KBM-7 (cell line): ENCODE measurements at places on chromosomes 1 and 21.

- DNase-seq: peak; percentile 77
Measured at GRCh38 chr1:236281198-236281653, 532 bp downstream of the ERO1B start.

GRCh38 chr1:81205956-81206355 lies 594.8 kb upstream of the ADGRL2 start:
- DNase-seq: no peak

DNA sequence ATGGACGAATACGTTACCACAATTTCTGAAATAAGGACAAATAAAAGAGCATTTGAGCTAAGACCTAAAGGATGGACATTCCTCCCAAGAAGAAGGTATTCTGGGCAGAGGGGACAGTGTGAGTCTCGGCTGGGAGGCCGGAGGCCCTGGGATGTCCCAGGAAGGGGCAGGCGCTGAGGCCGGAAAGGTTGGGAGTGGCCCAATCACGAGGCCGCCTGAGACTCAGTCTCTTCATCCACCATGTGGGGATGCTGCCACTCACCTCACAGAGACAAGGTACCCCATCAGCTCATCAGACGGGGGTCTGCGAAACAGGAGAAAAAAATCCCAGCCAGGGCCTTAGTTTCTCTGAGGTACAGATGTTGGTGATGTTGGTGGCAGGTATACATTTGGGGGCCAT lies 24.3 kb upstream of the LAPTM5 start:
- DNase-seq: no peak

- DNase-seq: no peak
Measured at GRCh38 chr1:100217834-100218233, 31.8 kb downstream of the DBT start.

DNA sequence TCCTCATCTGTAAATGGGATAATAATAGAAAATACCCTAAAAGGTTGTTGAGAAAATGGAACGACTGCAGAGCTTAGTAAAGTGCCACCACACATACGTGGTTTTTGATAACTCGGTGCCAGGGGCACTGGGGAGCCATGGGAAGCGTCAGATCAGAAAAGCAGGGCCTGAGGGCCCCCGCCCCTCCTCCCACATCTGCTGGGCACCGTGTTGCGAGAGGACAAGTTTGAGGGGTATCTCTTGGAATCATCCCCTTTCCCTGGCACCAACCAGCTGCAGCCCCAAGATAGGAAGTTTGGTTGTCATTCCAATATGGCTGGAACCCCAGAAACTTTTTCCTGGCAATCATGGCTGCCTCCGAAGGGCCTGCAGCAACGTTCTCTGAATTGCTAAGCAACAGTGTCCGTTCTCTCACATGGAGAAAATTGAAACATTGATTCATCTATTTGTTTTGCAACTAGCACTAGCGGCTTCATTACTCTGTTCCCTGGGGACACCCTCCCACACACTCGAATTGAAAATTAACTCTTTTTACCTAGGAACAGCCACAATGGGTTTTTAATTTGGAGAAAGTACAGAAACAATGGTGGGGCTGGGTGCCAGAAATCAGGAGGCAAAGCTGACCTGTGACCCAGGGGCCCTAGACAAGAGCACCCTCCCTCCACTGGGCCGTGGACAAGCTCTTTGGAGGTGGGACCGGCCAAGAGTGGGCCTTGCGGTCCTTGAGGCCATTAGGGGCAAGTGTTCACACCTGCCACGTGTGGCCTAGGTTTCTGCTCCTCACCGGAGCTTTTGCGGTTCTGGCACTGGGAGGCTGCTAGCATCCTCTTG lies 190.0 kb upstream of the VAMP3 start:
- DNase-seq: no peak

- no peak for DNase-seq
Measured at GRCh38 chr1:48430832-48431231, 41.2 kb downstream of the SPATA6 start.

DNA sequence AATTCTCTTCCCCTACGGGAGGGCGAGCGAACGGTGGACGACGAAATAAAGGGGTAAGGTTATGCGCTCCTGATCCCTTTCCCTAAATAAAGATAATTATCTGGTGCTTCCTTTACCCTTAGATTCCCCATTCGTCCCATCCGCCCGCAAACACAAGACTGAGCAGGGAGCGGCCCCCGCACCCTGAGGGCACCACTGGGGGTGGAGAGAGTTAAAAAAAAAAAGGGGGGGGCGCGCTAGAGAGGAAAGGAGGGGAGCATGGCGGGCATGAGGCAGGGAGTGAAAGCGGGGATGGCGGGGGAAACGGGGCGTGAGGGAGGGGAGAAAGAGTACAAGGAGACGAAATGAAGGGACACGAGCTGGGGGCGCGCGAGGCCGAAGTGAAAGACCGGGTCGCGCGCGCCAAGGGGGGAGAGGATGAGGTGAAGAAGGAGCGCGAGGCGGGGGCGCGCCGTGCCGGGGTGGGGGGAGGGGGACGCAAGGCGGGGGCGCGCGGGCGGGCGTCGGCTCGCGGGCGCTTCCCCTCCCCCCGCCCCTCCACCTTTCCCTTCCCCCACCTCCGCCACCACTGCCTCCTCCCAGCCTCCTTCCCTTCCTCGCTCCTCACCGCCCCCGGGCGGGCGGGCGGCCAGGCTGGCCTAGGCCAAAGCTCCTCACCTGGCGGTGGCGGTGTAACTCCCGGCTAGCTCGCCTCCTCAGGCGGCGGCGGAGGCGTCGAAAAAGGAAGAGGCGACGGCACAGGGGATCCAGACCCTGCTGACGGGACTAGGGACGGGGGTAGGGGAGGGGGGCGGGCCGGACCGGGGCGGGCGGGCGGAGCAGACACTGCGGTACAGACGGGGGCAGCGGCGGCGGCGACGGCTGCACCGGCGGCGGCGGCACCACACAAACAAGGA lies 448 bp downstream of the GATAD2B start:
- DNase-seq: peak; percentile 54

GRCh38 chr1:18723701-18724411 lies 93.2 kb downstream of the PAX7 start:
- DNase-seq: no peak

DNA sequence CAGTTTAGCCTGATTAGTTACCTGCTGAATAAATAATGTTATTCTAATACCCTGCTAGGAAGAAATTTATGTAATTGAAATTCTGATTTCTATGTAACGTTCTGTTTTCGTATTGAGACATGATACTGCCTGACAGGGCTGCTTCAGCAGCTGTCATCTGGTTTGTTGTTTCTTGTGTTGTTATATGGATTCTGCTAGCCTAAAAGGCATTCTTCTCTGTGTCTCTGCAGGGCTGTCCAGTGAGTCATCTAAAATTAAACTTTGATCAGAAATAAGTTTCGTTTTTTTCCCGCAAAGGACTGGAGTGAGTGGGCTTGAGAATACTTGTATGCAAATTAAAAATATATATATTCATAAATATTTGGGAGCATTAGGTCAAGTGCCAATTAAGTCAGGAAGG lies 93.0 kb downstream of the DYRK1A start:
- no peak for DNase-seq

- DNase-seq: no peak
Measured at GRCh38 chr1:172308577-172308976, 111.9 kb upstream of the C1orf105 start.

GRCh38 chr1:38328278-38329035 lies 281.9 kb upstream of the POU3F1 start:
- DNase-seq: no peak

- DNase-seq: no peak
Measured at GRCh38 chr1:15355968-15356625, 53.6 kb upstream of the EFHD2 start.

DNA sequence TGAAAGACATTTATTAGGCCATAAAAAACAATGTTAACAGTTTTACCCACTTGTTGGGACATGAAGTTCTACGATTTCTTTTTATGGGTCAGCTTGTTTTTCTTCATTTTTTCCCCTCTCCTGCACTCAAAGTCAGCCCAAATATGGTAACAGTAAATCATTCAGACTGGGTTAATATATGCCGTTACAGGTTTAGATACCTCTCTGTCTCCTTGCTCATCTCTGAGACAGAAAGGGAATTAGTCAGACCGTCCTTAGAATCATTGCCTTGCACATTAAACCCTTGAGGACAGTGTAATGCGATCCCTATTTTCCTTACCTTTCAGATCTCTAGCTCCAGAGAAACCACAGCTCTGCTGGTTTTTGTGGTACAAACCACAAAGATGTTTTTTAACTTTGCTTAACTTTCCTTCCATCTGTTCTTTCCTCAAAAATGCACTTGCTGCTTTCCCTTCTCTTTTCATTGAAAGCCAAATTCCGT lies 613.3 kb downstream of the PLPP3 start:
- peak; percentile 13 for DNase-seq

- no peak for DNase-seq
Measured at GRCh38 chr1:162988869-162989268, 80.3 kb upstream of the RGS4 start.

GRCh38 chr1:176692988-176693696 lies 230.2 kb downstream of the PAPPA2 start:
- DNase-seq: no peak

DNA sequence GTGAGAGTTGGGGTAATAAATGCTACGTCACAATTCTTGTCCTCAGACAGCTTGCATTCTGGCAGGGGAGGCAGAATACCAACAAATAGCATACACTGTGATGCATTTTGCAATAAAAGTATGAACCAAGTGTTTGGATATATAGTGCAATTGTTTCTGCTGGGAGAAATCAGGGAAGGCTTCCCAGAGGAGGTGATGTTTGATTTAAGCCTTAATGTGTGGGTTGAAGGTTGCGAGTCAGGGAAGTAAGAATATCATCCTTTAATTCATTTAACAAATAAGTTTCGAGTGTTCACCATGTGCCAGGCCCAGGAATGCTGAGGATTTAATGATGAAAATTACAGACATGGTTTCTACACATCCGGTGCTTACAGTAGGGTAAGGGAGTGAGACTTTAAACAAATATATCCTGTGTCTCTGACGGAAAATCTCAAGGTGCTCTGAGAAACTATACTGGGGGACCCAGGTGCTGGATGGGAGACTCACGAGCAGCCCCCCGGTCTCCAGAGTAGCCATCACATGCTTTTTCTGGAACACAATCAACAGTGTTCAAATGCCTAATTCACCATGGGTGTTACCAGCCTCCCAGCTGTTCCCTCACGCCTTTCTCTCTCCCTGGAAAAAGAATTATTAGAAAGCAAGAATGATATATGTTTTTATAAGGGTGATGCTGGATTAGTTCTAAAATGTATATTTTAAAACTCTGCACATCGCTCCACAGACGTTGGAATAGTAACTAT lies 31.7 kb downstream of the RASSF5 start:
- DNase-seq: no peak

GRCh38 chr1:1943834-1944570 lies 24.9 kb upstream of the TMEM52 start:
- DNase-seq: peak; percentile 59

- no peak for DNase-seq
Measured at GRCh38 chr1:95766036-95766435, 532.0 kb downstream of the RWDD3 start.

GRCh38 chr1:51638350-51638749 lies 21.5 kb downstream of the OSBPL9 start:
- no peak for DNase-seq

DNA sequence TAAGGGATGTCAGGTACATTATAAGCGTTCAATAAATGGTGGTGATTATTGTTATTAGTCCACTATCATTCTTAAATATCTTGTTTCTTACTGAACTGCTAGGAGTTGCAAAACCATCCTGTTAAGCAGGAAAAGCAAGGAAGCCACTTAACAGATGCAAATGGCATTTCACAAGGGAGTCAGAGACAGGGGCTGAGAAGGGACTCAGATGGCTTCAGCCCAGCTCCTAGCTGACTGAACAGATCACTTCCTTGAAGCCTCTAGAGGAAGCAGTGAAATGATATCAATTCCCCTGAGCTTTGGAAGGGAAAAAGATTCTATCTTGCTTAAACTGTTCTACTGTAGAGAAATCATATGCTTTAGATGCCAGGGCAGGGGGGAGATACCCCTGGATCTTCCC lies 151.5 kb downstream of the ST6GALNAC5 start:
- no peak for DNase-seq

- no peak for DNase-seq
Measured at GRCh38 chr1:116738673-116739370, 15.4 kb upstream of the CD2 start.

- no peak for DNase-seq
Measured at GRCh38 chr1:107976836-107977235, 11.9 kb upstream of the VAV3 start.

GRCh38 chr21:43331962-43332828 lies 94.7 kb downstream of the SIK1 start:
- DNase-seq: no peak

- no peak for DNase-seq
Measured at GRCh38 chr1:213772128-213773063, 215.4 kb upstream of the PROX1 start.

- no peak for DNase-seq
Measured at GRCh38 chr1:235442788-235443429, 61.3 kb downstream of the B3GALNT2 start.

- DNase-seq: no peak
Measured at GRCh38 chr1:106061586-106062495, 994.6 kb upstream of the PRMT6 start.

GRCh38 chr1:223219846-223220610 lies 77.0 kb upstream of the TLR5 start:
- no peak for DNase-seq

DNA sequence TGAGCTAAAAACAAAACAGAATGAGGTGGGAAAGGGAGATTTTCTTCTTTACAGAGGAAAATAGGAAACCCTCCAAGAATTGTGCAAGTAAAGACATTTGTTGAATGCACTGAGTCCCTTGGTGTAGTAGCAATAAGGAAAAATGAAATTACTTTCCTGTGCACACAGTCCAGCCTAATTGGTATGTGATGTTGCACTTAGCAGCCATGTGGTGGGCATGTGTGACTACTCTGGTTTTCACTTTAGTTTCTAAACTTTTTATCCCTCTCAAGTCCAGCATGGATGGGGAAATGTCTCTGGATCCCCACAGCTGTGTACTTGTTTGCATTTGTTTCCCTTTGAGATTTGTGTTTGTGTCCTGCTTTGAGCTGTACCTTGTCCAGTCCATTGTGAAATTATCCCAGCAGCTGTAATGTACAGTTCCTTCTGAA lies 7.1 kb upstream of the AGO3 start:
- no peak for DNase-seq
